ENCODE measurements at places on chromosomes 13 and 19.

DNA sequence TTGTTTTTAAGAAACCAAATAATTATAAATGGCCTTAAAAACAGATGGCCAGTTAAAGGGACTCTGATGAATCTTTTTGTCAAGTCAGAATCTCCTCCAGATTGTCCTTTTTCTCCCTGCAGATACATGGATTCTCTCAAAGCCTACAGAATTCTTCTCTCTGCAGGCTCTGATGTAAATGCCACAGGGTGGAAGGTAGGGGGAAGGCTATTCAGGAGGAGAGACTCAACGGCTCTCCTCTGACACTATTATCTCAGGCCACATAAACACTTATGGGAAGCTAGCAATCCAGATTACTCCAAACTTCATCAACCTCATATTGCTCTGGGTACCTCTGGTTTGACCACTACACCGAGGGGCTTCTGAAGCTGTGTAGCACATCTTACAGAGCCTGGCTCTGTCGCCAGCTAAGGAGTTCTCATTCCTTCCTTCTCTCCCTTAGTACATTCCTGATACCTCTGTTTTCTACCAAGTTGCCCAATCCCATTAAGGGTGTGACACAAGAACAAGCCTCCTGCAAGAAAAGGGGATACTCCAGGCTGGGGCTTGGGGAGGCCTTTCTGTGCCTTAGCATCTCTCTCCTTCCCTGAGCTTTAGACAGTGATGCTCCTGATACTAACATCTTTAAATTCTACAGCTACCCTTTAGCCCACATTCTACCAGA, 14.9 kb downstream of the LCP1 start:
- no peak for DNase-seq

GRCh38 chr13:37194428-37194861, 89.0 kb upstream of the CSNK1A1L start:
- DNase-seq = peak; percentile 51

- DNase-seq = no peak
Observed at GRCh38 chr13:105890509-105890908, 645.0 kb downstream of the EFNB2 start.

- DNase-seq = no peak
Observed at GRCh38 chr19:5345895-5346386, 5.3 kb upstream of the PTPRS start.

DNA sequence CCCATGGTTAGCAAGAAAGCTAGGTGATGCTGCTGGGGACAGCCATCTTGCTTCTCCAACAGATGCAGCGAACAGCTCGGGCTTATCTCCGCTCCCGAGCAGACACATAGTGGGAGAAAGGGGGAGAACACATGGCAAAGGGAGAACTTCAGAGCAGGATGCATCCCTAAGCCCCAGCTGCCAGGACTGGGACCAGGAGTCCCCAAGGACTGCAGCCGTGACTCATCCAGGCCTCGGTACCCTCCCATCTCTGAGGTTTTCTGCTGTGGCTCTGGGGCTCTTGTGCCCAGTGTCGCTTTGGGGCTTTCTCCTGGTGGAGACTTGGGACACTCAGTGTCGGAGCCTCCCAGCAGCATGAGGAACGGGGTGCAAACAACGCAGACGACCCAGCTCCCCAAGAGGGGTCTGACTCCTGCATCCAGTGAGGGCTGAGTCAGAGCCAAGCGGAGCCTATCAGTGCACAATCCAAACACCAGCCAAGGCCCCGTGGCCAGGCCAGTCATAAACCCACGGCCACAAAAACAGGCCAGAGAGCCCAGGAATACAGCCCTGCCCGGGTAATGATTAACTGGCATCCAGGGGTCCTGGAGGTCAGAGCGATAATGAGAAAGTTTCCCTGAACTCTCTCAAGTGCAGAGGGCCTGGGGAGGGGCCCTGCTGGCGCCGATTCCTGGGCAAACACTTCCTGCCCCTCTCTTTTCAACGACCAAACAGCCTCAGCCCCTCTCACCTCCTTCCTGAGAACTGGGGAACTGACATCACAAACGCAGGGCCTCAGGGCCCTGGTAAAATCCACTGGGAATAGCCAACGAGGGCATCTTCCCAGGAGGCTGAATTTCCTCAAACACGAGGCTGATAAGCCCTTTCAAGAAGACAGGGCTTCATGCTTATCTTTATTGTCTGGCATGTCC, 202.9 kb downstream of the USP12 start:
- peak; percentile 89 for DNase-seq

- no peak for DNase-seq
Observed at GRCh38 chr19:23698711-23699520, 11.9 kb upstream of the ZNF675 start.

GRCh38 chr13:96782186-96782585, 212.1 kb downstream of the OXGR1 start:
- DNase-seq = no peak

DNA sequence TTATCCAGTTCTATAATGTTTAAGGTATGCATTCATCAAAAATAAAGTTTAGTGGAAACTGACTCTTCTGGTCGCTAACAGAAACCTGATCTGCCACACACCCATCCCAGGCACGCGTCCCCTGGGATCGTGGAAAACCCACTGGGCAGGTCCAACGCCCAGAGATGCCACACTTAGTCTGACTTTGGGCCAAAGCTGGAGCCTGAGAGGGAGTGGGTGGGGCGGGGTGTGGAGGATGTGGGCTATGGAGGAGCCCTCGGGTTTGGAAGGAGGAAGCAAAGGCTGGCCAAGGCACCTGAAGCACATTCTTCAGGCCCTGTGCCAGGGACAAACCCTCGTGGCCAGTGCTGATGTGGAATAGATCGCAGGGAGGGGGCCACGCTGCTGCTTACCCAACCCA, 2.5 kb downstream of the IGFL1 start:
- no peak for DNase-seq

GRCh38 chr19:40974633-40975037, 16.4 kb upstream of the CYP2B6 start:
- DNase-seq = peak; percentile 70

DNA sequence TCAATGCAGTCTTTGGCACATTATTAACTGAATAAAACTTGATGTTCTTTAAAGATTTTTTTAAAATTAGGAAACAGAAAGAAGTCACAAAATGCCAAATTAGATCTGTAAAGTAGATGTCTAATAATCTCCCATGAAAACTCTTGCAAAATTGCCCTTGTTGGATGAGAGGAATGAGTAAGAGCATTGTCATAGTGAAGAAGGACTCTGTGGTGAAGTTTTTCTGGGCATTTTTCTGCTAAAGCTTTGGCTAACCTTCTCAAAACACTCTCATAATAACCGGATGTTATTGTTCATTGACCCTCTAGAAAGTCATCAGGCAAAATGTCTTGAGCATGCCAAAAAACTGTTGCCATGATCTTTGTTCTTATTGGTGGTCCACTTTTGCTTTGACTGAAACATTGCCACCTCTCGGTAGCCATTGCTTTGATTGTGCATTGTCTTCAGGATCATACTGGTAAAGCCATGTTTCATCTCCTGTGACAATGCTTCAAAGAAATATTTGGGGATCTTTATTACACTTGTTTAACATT, 549.3 kb downstream of the LIG4 start:
- DNase-seq = no peak

DNA sequence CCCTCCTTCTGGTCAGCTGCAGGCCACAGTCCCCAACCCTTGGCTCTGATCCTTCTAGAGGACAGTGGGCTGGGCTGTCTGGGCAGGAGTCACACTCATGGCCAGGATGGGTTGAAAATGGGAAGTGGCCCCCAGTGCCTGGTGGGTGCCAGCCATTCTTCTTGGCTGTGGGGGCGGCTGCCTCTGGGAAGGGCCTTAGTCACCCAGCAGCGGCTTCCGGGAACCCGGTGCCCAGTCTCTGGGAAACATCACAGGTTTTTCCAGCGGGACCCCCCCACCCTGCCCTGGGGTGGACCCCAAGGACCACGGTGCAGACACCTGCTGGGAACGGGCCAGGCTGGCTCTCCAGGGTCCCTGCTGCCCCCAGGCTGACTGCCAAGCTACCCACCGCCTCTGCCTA, 27.3 kb upstream of the SLC7A10 start:
- no peak for DNase-seq

GRCh38 chr19:9842834-9843625, 7.9 kb downstream of the PIN1 start:
- no peak for DNase-seq

- DNase-seq = no peak
Observed at GRCh38 chr13:100314132-100314910, 225.4 kb downstream of the PCCA start.

DNA sequence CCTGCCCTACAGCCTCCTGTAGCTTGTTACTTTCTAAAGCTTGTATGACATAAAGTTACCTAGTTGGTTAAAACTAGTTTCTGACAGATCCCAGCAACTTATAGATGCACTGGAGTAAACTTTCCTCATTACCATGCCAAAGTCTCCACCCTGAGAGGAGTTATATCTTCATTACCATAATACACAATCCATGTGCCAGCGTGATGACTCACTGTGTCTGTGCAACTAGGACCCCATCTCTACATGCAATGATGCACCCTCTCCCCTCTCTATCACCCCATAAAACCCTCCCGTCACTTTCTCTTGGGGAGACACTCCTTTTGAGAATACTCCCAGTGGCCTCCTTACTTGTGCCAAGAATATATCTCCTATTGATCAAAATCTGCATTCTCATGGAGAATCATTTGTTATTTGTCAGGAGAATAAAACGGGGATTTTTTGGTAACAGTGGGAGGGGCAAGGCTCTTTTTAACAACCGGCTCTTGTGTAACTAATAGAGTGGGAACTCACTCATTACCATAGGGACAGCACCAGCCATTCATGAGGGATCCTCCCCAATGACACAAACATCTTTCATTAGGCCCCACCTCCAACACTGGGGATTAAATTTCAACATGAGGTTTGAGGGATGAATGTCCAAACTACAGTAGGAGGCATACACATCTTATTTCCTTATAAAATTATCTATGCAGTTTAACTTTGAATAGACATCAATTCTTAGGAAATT, 235.1 kb upstream of the ATXN8OS start:
- no peak for DNase-seq

- DNase-seq = no peak
Observed at GRCh38 chr13:79336966-79337365, 69.1 kb downstream of the RBM26 start.

- DNase-seq = no peak
Observed at GRCh38 chr13:92315265-92315664, 911.3 kb upstream of the GPC6 start.

GRCh38 chr13:110425444-110425780, 118.3 kb downstream of the COL4A2 start:
- DNase-seq = no peak

DNA sequence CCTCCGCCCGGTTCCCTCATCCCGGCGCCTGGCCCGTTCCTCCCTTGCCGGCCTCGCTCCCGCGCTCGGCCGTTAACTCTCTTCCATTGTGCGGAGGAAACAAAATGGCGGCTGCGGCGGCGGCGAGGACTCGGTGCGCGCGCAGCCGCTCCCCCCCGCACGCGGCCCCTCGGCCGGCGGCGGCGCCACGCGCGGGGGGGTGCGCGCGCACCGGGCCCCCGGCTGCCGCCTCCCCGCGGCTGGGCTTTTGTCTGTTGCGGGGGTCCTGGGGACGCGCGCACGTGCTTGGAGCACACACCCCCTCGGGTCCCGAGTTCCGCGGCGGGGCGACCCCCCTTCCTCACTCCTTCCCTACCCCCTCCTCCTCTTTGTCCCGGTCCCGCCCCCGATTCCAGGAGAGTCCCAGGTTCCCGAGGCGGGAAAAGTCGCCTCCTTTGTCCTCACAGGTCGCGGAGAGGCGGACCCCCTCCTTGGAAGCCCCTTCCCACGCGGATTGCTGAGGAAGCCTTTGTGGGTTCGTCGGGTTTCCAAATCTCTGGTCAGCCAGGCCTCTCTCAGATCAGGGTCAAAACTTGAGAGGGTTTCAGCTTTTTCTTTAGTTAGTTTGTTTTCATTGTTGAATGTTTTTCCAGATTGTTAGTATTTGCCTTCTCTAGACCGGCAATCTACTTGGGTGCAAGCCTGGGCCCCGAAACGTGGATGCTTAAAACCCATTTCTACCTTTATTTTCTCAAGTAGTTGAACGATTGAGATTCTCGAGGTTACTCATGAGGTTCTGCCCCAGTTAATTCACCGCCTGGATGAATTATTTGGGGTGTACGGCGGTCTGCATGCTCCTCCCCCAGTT, 687 bp downstream of the ILF3 start:
- DNase-seq = peak; percentile 59

DNA sequence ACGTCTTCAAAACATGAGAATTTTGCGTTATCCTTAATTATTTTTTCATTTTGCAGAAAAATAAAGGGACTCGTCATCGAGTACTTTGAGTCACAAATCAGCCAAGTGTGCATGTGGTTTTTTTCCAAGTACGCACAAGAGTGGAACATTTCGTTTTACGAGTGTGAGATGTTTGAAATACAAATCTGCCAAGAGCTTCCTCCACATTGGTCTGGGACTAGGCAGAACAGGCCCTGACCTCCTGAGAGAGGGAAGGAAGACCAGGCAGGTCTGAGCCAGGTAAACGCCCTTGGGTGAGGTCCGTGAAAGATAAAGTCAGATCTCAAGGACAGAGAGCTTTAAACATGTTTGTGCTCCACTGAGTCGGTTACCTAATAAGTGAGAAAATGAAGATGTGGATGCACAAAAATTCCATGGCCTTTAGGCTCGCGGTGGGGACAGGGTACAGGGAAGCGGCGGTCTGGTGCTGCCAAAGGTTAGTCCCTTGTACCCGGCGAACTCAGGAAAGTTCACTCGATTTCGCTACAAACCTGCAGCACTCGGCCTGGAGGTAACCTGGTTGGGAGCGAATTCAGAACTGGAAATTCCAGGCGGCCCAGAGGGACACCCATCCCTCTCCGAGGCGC, 473 bp upstream of the ITM2B start:
- DNase-seq = no peak

- peak; percentile 22 for DNase-seq
Observed at GRCh38 chr19:51094696-51095279, 12.1 kb upstream of the KLK14 start.

GRCh38 chr19:9620842-9621155, 233 bp downstream of the ZNF561 start:
- no peak for DNase-seq

DNA sequence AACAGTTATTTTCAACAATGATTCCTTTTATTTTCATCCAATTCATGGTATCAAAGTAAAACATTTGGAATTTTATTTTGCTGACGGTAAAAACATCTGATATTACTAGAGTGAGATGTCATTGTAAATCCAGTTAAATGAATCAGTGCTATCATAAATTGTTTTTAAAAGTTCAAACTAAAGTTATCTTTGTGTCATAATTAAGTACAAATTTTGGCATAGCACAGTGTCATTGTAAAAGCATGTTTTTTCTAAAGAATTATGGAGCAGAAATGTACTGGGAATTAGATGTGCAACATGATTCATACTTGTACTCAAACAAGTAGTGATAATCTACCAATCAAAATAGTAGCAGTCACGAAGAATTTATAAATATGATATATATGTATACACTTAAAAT, 92.8 kb downstream of the FAM216B start:
- DNase-seq = no peak

Data from myocyte (in vitro differentiated cells).